Left colon (tissue), 2 donors: ENCODE measurements at places on chromosomes 16 and 17.

GRCh38 chr17:62876673-62877405, 68.7 kb upstream of the MARCHF10 start:
- no peak for DNase-seq

GRCh38 chr17:44880062-44880461, 19.2 kb downstream of the EFTUD2 start:
- DNase-seq, result no peak

GRCh38 chr16:5056352-5056751, 9.4 kb downstream of the C16orf89 start:
- DNase-seq, result peak; percentile 48

DNA sequence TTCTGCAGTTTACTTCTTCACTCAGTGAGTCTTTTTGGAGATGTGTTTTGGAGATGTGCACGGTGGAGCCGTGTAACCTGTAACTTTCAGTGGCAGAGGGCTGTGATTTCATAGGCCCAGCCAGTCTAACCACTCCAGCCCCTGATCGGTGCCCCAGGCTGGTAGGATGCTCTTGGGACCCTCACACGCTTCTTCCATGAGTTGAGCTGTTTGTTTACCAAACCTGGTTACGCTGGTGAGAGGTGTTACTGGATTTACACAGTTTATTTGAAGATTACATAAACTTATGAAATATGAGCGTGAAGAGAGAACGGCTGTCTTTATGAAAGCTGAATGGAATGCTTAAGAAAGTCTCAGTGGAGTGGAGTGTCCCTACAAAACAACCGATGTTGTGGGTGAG, 96.7 kb downstream of the CMIP start:
- DNase-seq, result no peak

DNA sequence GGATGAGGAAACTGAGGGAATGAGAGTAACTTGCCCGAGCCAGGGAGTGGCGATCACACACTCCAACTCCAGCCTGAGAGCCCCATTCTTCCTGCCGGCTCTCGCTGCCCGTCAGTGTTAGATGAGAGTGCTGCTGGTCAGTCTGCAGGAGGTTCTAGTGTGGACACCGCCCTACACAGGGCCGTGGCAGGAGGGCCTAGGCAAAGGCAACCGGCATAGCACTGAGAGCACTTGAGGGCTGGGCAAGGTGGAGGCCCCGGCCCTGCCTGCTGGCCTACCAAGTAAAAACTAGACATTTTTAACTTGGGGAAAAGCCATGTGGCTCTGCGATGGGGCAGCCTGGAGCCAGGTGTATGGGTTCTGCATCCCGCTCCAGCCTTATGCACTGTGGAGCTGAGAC, 354.8 kb downstream of the SEC14L1 start:
- DNase-seq, result no peak

GRCh38 chr16:49849754-49850108, 6.2 kb downstream of the ZNF423 start:
- DNase-seq, result no peak

GRCh38 chr17:33712120-33712519, 419.0 kb upstream of the ASIC2 start:
- no peak for DNase-seq

DNA sequence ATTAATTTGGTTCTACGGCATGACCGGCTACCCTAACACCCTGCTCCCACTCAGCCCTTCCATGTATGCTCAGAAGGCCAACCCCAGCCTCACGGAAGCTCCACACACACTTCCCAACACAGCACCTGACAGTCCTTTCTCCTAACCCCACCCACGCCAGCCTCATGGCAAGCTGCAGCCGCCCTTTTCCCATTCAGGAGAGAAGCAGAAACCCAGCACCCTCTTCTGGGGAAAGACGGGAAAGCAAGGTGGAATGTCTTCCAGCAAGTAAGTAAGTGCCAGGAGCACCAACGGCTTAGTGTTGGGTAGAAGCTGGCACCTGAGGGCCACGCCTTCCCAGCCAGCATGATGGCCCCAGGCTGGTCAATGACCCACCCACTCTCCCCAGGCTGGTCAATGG, 32.1 kb downstream of the ABR start:
- DNase-seq, result peak; percentile 86

DNA sequence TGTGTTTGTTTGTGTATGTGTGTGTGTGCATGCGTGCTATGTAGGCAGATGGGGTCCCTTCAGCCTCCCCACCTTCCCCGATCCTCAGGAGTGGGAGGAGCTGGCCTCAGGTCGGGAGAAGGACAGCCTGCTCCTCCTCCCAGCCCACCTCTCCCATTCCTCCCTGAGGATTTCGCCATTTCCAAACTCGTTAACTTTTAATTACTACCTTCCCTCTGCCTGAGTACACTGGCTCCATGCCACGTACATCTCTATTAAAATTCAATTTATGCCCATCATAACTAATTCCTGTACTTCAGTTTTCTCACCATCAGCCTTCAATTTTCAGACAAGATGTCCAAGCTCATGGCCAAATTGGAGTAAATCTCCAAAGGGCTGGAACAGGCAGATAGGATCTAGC, 148.6 kb downstream of the SDK2 start:
- DNase-seq, result no peak

DNA sequence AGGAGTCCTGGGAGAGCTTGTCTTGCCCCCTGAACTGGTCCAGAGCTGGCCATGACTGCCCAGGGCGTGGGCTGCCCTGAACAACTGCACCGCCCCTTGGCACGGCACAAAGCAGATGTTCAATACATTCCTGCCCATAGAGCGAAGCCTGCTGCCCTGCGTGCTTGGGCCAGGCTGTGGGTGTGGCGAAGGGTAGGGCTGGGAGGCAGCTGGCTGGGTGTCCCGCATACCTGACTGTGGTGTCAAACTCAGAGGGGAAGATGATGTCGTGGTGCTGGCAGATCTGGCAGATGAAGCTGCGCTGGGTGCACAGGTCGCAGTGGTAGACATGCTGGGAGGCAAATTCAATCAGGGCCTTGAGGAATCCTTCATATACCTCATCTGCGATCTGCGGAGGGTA, 124.2 kb upstream of the SMURF2 start:
- peak; percentile 80 for DNase-seq

DNA sequence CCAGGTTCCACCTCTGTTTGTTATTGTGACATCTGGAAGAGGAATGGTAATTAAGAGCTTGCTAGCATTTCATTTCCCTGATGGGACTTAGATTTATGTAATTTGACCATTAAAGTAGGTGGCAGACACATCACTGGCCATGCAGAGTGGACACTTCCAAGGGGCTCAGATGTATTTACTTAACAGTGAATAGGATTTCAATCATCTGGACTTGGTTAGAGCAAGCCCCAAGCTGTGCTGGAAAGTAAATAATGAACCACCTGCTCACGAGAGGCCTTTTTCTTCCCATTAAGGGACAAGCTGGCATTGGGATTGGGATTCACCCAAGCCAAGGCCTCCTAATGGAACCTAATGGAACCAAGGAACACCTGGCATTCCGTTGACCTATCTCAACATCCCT, 395.3 kb downstream of the HS3ST4 start:
- no peak for DNase-seq

DNA sequence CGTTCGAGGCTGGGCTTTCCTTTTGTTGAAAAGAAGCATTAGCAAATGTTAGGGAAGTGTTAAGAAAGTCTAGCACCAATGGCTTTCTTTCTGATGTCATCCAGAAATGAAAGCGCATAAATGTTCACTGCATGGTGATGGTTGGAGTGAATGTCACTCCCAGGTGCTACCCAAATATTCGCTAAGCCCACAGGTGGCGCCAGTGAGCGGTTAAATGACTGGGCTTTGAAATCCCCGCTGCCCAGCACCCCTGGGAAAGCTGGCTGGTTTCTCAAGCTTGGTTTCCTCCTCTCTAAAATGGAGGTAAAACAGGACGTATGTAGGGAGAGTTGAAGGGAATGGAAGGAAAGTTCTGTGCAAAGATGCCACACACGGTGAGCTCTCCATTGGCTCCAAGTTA, 104.4 kb downstream of the IRX5 start:
- DNase-seq, result peak; percentile 51

DNA sequence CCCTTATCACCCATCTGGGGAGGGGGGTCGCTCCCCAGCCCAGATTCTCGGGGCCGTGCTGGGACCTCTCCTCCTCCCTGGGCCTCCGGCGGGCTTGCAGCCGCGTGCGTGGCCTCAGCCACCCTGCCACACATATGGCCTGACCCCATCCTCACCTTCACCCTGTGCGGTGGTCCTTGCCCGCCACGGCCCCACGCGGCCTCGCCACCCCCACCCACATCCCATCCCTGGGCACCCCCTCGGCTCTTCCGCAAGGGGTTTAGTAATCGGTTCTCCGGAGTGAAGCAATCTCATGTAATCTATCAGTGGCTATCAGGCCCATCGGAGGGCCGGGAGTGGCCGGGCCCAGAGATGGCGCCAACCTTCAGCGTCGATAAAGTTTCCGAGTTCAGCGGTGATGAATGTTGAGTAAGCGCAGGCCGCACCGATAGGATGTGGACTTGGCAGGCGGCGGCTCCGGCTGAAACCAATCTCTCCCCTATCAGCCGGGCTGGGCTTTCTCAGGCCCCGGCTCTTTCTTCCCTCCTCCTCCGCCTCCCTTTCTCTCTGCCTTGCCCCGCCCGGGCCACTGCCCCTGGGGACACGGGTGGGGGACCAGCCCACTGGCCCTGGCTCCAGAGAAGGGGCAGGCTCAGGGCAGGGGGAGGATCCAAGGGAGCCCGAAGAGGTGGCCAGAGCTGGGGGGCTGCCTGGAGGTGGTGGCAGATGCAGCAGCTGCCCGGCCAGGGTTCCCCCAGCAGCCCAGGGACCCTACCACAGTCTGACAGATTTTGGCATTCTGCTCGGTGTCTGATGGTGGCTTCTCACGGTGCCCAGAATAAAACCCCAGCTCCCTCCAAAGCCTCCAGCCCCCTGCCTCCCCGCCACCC, 20.8 kb downstream of the ZFPM1 start:
- DNase-seq, result no peak

- DNase-seq, result no peak
Measured at GRCh38 chr16:82041542-82041941, 6.5 kb downstream of the HSD17B2 start.

DNA sequence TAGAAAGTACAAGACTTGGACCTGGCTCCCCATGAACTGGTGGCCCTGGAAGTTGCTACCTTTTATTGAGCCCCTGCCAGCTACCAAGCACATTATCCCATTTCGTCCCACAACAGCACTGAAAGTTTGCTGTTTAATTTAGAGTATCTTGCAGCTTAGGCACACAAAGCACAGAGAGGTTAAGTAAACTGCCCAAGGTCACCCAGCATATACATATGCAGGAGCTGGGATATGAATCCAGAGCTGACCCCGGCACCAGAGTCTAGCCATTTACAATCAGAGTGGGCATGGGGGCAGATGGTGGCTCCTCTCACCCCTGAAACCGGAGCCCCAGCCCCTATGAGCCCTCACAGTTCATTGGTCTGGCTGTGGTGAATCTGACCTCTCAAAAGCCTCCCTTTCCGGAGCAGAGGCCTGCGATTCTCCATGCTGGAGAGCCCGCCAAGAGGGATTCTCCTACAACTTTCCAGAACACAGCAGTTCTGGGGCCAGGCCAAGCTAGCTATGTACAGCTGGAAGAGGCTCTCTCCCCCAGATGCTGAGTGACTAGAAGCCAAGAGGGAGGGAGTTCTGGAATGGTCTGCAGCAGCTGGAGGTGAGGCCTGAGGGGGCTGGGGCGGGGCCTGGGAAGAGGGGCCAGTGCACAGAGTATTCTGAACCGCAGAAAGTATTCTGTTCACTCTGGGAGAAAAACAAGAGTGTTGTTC, 58.3 kb downstream of the SREBF1 start:
- peak; percentile 61 for DNase-seq

DNA sequence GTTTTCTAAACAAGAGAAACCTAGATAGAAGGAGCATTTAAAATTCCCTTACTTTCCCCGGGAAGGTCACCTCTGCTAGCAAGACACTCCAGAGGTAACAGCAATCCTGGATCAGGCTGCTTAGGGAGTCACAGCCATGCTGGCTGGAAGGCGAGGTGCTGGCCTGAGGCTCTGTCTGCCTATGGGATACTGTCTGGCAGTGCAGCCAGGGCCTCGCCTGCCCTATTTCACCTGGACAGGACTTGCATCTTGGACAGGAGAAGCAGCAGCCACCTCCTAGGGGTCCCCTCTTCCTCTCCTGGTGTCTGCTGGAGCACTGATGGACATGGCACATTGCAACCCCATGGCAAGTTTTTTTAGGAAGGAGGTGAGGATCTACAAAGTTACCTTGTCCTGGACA, 15.1 kb downstream of the FA2H start:
- no peak for DNase-seq

DNA sequence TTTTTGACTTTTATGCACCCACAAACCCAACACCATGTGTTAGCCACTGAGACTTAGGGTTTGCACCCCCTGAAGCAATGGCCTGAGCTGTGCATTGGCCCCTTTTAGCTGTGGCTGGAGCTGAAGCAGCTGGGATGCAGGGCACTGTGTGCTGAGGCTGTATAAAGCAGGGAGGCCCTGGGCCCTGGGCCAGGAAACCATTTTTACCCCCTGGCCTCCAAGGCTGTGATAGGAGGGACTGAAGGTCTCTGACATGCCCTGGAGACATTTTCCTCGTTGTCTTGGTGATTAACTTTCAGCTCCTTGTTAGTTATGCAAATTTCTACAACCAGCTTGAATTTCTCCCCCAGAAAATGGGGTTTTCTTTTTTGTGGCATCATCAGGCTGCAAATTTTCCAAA, 6.7 kb upstream of the ANKFN1 start:
- no peak for DNase-seq

- DNase-seq, result no peak
Measured at GRCh38 chr17:17987187-17987896, 14.7 kb downstream of the DRC3 start.

GRCh38 chr16:17403859-17404545, 66.8 kb downstream of the XYLT1 start:
- no peak for DNase-seq

DNA sequence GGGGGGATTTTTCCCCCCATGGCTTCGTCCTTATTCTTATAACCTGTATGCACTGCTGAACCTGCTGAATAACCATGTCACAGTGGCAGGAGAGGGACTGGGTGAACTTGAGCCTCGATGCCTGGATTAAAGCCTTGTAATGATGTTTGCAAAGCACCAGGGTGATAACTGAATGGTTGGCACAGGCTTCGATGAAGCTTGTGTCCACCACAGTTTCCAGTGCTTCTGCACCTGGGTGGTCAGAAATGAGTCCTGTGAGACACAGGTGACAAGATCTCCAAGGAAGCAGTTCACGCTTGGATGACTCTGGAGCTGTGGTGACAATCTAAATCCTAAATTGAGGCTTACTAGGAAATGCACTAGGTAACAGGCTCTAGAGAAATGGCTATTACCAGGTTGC, 729.3 kb downstream of the MAF start:
- DNase-seq, result no peak

- DNase-seq, result no peak
Measured at GRCh38 chr17:46925185-46925868, 2.4 kb downstream of the GOSR2 start.

GRCh38 chr17:2195729-2196128, 107.9 kb downstream of the SMG6 start:
- no peak for DNase-seq

DNA sequence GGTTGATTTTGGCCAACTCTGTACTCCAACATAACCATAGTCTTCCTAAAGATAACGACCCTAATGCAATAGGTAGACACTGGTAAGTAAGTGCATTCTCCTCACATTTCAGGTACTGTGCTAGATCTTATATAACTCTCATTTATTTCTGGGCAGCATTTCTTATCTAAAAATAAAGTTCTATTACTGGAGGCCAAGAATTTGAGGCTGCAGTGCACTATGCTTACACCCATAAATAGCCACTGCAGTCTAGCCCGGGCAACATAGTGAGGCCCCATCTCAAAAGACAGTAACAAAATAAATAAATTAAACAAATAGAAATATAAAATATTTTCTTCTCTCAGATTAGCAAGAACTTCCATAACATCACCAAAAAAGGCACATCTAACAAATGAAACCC, 12.7 kb downstream of the CLEC3A start:
- no peak for DNase-seq
